ENCODE measurements at places on chromosomes 16 and 17.
A peak's percentile ranks its signal among the peaks of the same experiment; 100 is the strongest.

DNA sequence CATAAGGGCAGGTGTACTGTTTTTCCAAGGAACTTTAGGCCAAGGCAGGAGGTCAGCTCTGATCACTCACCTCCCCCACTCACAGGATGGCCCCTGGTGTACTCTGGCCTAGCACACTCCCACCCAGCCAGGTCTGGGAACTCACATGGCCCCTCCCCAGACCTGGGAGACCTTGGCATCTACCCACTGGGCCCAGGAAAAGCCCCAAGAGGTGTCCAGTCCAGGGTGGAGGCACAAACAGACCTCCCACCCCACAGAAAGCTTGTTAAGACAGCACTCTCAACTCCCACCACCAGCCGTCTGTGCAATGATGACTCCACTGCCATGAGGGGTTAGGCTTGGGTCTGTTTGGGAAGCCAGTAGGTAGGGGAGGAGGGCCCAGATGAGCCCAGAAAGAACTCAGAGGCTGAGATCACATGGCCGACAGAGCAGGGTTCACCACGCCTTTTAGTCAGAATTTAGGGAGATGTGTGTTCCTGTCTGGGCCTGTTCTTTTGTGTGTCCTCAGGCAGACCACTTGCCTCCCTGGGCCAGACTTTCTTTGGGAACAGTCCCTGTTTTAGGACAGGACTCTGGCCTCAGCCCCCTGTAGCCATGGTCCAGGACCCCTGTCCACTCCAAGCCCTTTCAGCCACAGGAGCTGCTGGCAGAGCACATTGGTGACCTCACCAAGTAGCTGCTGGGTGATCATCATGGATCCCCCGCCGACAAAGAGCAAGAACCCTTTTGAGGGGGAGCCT is 12.1 kb upstream of the CBFB start:
- no peak for DNase-seq

DNA sequence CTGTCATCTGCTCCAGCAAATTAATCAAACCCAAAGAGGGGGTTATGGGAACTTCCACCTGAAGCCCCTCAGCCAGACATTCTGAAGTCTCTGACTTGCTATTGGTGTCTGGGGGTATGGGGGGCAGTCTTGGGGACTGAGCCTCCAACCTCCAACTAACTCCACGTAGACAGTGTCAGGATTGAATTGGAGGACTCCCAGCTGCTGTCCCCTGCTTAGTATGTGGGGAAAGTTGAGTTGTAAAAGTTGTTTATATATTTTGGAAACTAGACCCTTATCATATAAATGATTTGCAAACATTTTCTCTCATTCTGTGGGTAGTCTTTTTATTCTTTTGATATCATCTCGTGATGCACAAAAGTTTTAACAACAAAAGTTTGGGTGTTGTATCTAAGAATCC is 689.2 kb downstream of the WWOX start:
- DNase-seq = no peak

GRCh38 chr16:80417706-80418271 is 123.0 kb upstream of the DYNLRB2 start:
- no peak for DNase-seq

- DNase-seq = no peak
Observed at GRCh38 chr17:65389426-65389825, 172.0 kb downstream of the AXIN2 start.

DNA sequence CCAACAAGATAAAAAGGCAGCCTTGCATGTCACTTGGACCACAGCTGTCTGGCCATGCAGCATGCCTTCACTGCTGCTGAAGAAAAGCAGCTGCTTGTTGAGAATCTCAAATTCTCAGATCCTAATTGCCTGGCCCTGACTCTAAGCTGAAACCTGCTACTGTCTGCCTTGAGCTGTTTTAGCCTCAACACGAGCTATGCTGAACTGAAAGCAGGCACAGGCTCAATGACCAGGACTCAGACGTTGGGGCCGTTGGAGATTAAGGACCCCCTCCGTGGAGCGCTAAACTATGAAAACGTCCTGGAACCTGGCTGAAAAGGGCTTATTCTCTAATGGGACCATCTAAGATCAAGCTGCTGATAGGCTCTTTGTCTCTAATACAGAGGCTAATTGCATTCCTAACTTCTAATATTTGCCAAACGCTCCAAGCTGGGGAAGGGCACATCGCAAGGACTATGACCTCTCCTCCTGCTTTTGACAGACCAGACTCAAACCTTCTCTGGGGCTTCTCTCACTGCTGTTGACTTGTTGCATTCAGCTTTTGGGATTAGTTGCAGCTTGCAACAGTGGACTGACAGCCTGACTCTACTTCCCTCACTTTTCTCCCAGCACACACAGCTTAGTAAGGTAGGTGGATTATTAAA is 4.6 kb upstream of the PLK1 start:
- no peak for DNase-seq

GRCh38 chr17:10195090-10195805 is 3.2 kb downstream of the GAS7 start:
- DNase-seq = no peak

DNA sequence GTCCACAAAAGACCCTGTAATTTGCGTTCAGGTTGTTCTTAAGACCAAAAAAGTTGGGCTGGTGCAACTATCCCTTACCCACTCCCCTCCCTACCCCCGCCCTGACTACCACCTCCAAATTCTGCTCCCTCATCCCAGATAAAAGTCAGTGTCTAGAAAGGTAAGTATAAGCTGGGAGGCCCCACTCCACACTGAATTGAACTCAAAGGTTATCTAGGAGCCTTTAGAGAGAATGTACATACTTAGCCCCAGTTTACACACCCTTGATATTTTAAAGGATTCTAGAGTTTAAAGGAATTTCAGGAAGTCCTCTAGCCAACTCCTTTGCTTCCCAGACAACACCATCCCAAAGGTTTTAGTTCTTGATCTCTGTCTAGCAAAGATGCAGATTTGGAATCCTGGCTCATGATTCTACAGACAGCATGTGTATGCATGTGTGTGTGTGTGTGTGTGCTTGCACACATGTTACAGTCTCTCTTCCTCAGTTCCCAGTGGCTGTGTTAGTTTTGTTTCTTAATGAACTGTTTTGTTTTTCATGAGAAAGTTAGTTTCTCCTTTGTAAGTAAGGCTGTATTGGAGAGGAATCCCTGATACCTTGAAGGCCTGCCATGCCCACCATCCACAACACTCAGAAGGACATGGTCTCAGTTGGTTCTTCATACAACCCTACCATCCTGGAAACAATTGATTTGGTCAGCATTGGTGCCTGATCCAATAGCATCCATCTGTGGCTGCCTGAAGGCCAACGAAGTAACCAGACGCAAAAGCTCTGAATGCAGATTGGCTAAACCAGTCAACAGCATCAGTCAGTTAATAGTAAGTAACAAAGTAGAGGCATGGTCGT is 281.3 kb downstream of the SOX9 start:
- no peak for DNase-seq

- no peak for DNase-seq
Observed at GRCh38 chr17:54945671-54946070, 22.8 kb downstream of the COX11 start.

GRCh38 chr16:73018821-73019456 is 29.0 kb downstream of the ZFHX3 start:
- DNase-seq = no peak

GRCh38 chr17:29645515-29646051 is 22.9 kb upstream of the CORO6 start:
- no peak for DNase-seq

GRCh38 chr17:41917192-41917591 is 1.6 kb downstream of the ACLY start:
- DNase-seq = no peak

- DNase-seq = no peak
Observed at GRCh38 chr16:12157517-12158093, 181.1 kb downstream of the SNX29 start.

DNA sequence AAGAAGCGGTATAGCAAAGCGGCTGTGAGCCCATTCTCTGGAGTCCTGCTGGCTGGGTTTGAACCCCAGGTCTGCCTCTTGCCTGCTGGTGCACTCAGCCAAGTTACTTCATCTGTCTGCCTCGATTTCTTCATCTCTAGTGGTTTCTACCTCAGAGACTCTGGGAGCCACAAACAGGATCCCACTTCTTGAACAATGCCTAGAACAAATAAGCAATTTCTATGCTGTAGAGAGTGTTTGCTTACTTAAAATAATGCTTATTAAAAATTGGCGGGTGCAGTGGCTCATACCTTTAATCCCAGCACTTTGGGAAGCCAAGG is 75.5 kb downstream of the CMIP start:
- no peak for DNase-seq

- DNase-seq = no peak
Observed at GRCh38 chr17:77286641-77287431, 146.1 kb downstream of the SEC14L1 start.

GRCh38 chr17:78583091-78583490 is 5.9 kb upstream of the DNAH17 start:
- no peak for DNase-seq

GRCh38 chr17:60156746-60157145 is 7.0 kb downstream of the CA4 start:
- no peak for DNase-seq

GRCh38 chr17:48907713-48908046 is 527 bp upstream of the UBE2Z start:
- no peak for DNase-seq

GRCh38 chr16:138049-138417 is 440 bp downstream of the NPRL3 start:
- peak; percentile 15 for DNase-seq

GRCh38 chr16:57788252-57788841 is 13.9 kb downstream of the KIFC3 start:
- DNase-seq = no peak

- no peak for DNase-seq
Observed at GRCh38 chr17:20046629-20047028, 37.5 kb downstream of the SPECC1 start.

DNA sequence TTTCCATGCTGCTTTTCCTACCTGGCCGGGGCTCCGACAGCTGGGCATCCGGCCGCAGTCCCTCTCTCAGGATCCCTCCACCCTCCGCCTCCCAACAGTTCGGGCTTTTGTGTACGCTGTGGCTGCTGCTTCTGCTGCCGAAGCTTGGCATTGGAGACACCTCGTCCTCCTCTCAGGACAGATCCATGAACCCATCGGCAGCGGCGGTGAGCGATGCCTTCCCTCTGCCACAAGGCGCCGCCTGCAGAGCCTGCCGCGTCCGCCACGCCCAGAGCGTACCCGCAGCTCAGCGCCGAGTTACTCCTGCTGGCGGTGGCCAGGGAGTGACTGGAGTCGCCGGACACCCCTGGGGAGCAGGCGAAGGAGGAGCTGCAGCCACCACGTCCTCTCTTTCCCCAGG is 2032.8 kb downstream of the TP53TG3F start:
- DNase-seq = no peak

GRCh38 chr16:30741461-30741914 is 6.7 kb upstream of the PHKG2 start:
- no peak for DNase-seq

DNA sequence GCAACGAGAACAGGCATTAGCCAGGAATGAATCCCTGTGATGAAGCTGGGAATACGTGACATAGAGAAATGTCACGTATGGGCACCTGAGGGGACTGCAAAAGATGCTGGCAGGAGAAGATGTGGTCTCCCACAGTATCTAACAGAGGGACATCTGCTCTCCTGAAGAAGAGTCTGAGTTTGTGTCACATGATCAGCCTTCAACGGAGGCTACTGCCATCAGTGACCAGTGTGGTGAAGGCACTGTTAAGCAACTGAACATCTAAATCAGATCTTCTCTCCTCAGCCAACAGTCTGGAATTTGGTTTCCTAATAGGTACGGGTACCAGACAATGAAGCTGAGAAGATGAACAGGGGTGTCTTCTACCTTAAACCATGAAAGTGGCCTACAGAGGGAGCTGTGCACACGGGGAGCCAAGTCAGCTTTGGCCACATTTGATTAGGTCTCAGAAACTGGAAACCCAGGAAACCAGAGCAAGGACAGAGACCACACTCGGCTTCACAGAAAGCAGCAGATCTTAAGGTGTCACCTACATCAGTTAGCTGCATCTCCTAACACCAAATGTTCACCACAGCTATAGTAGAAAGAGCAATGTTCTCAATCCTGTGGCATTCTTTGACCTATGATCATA is 41.8 kb downstream of the BRD7 start:
- peak; percentile 66 for DNase-seq

GRCh38 chr16:88430524-88431446 is 22.3 kb upstream of the ZFPM1 start:
- DNase-seq = peak; percentile 42

- no peak for DNase-seq
Observed at GRCh38 chr16:57666353-57667047, 1.6 kb upstream of the ADGRG3 start.

GRCh38 chr17:29958947-29959657 is 17.7 kb downstream of the EFCAB5 start:
- no peak for DNase-seq

- no peak for DNase-seq
Observed at GRCh38 chr16:16012144-16012543, 62.7 kb downstream of the ABCC1 start.

- no peak for DNase-seq
Observed at GRCh38 chr17:81036197-81036941, 1.4 kb downstream of the BAIAP2 start.

GRCh38 chr17:7177191-7177953 is 1.8 kb downstream of the ASGR1 start:
- DNase-seq = peak; percentile 42

- DNase-seq = no peak
Observed at GRCh38 chr16:86953631-86954391, 363.4 kb downstream of the C16orf95 start.

DNA sequence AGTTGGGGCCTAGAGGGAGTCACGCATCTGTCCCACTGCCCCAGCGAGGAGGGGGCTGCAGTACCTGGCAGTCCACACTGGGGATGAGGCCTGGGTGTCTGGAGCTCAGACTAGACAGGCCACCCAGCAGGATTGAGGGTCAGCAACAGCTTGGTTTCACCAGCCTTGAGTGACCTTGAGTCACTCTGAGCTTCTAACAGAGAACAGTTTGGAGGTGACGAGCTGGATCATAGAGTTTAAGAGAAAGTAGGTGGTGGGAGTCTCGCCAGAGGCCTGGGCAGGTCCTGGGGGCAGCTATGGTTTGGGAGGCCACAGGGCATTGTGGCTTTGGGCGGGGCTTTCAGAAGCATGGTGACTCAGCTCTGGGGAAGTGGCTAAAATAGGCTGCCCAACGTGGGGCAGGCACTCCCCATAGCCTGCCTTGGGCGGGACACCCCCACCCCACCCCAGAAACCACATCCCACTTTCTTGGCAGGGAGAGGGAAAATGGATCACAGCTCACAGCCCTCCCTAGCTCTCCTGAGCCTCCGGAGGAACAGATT is 20.5 kb downstream of the CDC42EP4 start:
- DNase-seq = no peak

DNA sequence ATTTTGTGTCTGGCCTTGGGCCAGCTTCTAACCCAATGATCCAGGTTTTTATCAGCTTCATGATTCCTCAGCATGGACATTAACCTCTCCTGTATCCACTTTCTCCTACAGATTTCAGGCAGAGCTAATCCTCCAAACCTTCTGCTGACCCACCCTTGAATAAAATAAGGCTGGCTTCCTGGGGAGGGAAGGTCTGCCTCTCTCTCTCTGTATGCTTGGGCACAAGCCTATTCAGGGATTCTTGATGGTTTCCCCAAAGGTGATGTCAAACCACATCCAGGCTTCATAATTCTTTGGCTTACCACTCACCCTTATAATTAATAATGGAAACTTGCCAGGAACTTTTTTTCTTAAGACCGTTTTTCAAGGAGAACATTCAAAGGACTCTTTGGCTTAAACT is 240.1 kb downstream of the UTP18 start:
- no peak for DNase-seq

GRCh38 chr17:16515933-16516332 is 23.9 kb upstream of the LRRC75A start:
- no peak for DNase-seq

All from CD8-positive, alpha-beta memory T cell (primary cell).